ENCODE measurements at places on chromosomes 6 and 20. TPM values are rescaled to one million over a fixed set of nuclear protein-coding genes. Genes with fewer than 3 reads are reported as not detected.

The CHRNA4 gene
- 9.1 TPM for total RNA-seq

The FANCE gene
- 12.8 TPM for total RNA-seq

The SEL1L2 gene
- not detected for total RNA-seq

The PPP1R3D gene
- 6.4 TPM for total RNA-seq

The CALHM4 gene
- total RNA-seq = not detected

The TBX18 gene
- 8.2 TPM for total RNA-seq

The BTN2A1 gene
- total RNA-seq = 23.8 TPM

DNA sequence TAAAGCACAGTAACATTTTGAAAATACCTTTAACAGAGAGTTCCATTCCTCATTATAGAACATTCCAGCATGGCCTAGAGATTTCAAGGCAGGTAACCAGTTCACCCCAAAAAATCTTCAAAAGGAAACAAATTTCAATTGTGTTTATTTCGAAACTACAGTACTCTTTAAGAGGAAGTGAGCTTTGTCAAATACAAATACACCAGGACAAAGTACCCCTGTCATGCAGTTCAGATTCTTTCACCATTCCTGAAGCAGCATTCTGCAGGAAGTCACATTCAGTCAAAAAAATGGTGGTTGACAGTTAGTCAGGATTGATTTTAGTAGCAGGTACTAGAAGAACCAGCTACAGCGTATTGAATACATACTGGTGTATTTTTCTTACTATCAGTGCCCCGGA lies 89.6 kb upstream of the RIN2 start:
- H3K27ac ChIP-seq = peak overlapping the region; percentile 61
- DNase-seq = no peak
- H3K27me3 ChIP-seq = peaks cover 5% of the 10 kb centered on the region
- H3K4me1 ChIP-seq = peaks cover 9% of the 10 kb centered on the region

DNA sequence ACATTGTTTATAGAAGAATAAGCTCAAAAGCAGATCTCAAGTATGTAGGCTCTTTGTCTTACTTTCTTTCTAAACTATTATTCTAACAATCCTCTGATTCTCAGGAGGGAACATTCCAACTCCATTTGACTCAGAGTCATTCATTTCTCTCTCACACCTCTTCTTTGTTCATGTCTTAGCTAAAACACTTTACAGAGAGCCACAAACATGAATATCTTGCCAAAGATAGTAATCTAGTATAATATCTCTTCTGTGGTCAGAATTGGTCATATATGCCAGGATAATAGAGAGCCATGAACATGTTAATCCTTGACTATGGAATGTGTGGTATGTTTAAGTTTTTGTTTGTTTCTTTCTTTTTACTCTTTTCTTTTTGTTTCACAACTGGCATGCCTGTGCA lies 456.0 kb upstream of the PTCHD4 start:
- peaks cover 31% of the 10 kb centered on the region for H3K4me1 ChIP-seq
- no peak overlapping the region for H3K27ac ChIP-seq
- DNase-seq = no peak
- no peak overlapping the region for H3K4me3 ChIP-seq
- H3K27me3 ChIP-seq = no peaks in the 10 kb centered on the region
- peaks cover 4% of the 10 kb centered on the region for H3K36me3 ChIP-seq

DNA sequence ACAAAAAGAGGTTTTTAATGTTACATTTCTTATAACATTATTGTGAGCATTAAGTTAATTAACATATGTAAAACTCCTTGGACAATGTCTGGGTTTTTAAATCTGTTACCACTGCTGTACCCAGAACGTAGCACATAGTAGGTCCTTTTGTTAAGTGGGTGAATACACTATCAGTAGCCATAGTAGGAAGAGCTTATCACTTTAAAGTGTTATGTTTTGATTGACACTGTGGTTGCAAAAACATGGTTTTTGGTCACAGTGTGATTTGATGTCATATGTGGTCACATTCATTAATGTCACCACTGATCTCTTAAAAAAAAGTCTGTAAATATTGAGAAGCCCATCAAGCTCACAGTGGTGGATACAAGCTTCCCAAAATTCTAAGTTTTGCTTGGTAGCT lies 160.7 kb downstream of the PLCB1 start:
- H3K4me1 ChIP-seq = peaks cover 7% of the 10 kb centered on the region
- no peak overlapping the region for H3K27ac ChIP-seq
- no peaks in the 10 kb centered on the region for H3K27me3 ChIP-seq

- H3K4me1 ChIP-seq = peaks cover 15% of the 10 kb centered on the region
- no peaks in the 10 kb centered on the region for H3K27me3 ChIP-seq
- no peak overlapping the region for H3K4me3 ChIP-seq
- no peak overlapping the region for H3K27ac ChIP-seq
Observed at GRCh38 chr20:38304845-38305447, 990 bp downstream of the BPI start.

GRCh38 chr20:13205848-13206434 lies 15.1 kb upstream of the ISM1 start:
- no peaks in the 10 kb centered on the region for H3K36me3 ChIP-seq
- H3K27me3 ChIP-seq = peaks cover 16% of the 10 kb centered on the region
- no peak overlapping the region for H3K4me3 ChIP-seq
- no peak for DNase-seq

- peaks cover 95% of the 10 kb centered on the region for H3K27me3 ChIP-seq
- no peaks in the 10 kb centered on the region for H3K4me1 ChIP-seq
- peaks cover under 1% of the 10 kb centered on the region for H3K36me3 ChIP-seq
- peak overlapping the region; percentile 62 for H3K4me3 ChIP-seq
- DNase-seq = no peak
Observed at GRCh38 chr6:105985816-105986632, 100.1 kb upstream of the PRDM1 start.

- no peak overlapping the region for H3K27ac ChIP-seq
- no peaks in the 10 kb centered on the region for H3K27me3 ChIP-seq
- no peak overlapping the region for H3K4me3 ChIP-seq
- H3K4me1 ChIP-seq = peaks cover 14% of the 10 kb centered on the region
- no peaks in the 10 kb centered on the region for H3K36me3 ChIP-seq
Observed at GRCh38 chr20:62829231-62830230, 12.7 kb downstream of the COL9A3 start.

GRCh38 chr6:45026003-45026516 lies 302.1 kb upstream of the RUNX2 start:
- H3K4me3 ChIP-seq = no peak overlapping the region
- no peaks in the 10 kb centered on the region for H3K4me1 ChIP-seq
- H3K36me3 ChIP-seq = peaks cover 8% of the 10 kb centered on the region
- H3K27me3 ChIP-seq = no peaks in the 10 kb centered on the region
- H3K27ac ChIP-seq = no peak overlapping the region
- no peak for DNase-seq

- peaks cover 5% of the 10 kb centered on the region for H3K36me3 ChIP-seq
- peaks cover 5% of the 10 kb centered on the region for H3K27me3 ChIP-seq
- peak overlapping the region; percentile 44 for H3K4me3 ChIP-seq
Observed at GRCh38 chr20:61387204-61387953, 135.3 kb downstream of the CDH4 start.

GRCh38 chr6:51854876-51855275 lies 232.5 kb downstream of the PKHD1 start:
- H3K4me1 ChIP-seq = peaks cover 5% of the 10 kb centered on the region
- peak overlapping the region; percentile 26 for H3K4me3 ChIP-seq
- peaks cover 3% of the 10 kb centered on the region for H3K27me3 ChIP-seq
- no peak overlapping the region for H3K27ac ChIP-seq

GRCh38 chr6:1500913-1501312 lies 108.8 kb upstream of the FOXC1 start:
- no peaks in the 10 kb centered on the region for H3K36me3 ChIP-seq
- H3K4me3 ChIP-seq = no peak overlapping the region
- H3K27me3 ChIP-seq = peaks cover 16% of the 10 kb centered on the region
- DNase-seq = no peak

DNA sequence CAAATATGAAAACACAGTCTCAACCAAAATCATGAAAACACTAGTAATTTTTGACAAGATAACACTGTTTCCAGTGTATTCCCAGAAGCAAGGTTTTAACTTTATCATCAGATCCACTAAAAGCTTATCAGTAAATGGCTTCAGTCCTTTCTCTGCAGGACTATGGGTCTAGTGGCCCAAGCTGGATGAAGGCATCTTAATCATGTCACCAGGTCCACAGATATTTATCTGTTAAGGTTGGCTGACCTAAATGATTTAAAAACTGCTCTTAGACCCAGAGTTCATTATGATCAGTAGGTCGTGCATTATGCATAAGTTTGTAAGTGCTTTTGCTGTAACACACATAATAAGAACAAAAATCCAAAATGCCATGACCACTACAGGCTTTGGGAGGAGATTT lies 118.0 kb downstream of the MAP3K7 start:
- H3K4me3 ChIP-seq = no peak overlapping the region
- H3K4me1 ChIP-seq = peaks cover 29% of the 10 kb centered on the region
- H3K27me3 ChIP-seq = no peaks in the 10 kb centered on the region
- no peak overlapping the region for H3K27ac ChIP-seq

- no peak for DNase-seq
- no peaks in the 10 kb centered on the region for H3K36me3 ChIP-seq
- H3K4me3 ChIP-seq = no peak overlapping the region
- no peak overlapping the region for H3K27ac ChIP-seq
- H3K4me1 ChIP-seq = peaks cover 8% of the 10 kb centered on the region
- no peaks in the 10 kb centered on the region for H3K27me3 ChIP-seq
Observed at GRCh38 chr6:4327841-4328240, 192.5 kb upstream of the ECI2 start.

DNA sequence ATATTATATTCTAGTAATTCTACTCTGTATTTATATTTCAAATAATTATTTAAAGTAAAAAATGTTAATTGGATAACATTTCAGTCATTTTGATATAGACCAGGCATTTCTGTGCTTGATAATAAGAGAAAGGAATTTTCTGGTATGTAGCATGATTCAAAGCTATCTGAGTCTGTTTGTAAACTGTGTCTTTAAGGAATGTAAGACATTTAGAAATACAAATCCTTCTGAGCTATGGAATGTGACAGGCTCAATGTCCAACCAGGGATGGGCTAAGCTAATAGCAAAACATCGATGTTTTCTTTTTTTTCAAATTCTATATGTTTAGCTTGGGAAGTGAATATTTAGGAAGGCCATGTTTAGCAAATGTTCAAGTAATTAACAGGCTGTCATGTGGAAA lies 41.5 kb upstream of the FAM83B start:
- DNase-seq = no peak
- H3K27me3 ChIP-seq = no peaks in the 10 kb centered on the region
- H3K4me3 ChIP-seq = no peak overlapping the region
- no peaks in the 10 kb centered on the region for H3K36me3 ChIP-seq
- no peaks in the 10 kb centered on the region for H3K4me1 ChIP-seq

DNA sequence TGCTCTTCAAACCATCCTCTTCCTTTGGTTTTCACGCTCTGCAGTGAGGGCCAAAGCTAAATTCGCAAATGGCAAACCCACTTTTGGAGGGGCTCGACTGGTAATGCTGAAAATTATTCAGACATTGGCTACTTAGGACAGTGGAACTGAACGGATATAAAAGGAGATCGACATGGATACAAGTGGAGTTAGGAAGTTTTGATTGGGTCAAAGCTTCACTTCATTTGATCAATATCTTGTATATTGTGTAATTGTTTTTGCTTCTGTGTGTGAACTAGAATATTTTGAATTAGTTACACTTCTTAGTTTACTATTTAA lies 1.2 kb downstream of the FAM8A1 start:
- peak overlapping the region; percentile 74 for H3K27ac ChIP-seq
- no peak for DNase-seq
- H3K4me3 ChIP-seq = peak overlapping the region; percentile 92
- peaks cover 11% of the 10 kb centered on the region for H3K36me3 ChIP-seq
- no peaks in the 10 kb centered on the region for H3K27me3 ChIP-seq
